Pancreas (tissue), 10 donors: ENCODE measurements at places on chromosomes 13 and 19. TPM values are rescaled to one million over a fixed set of nuclear protein-coding genes. Genes with fewer than 3 reads are reported as not detected.
A peak's percentile ranks its signal among the peaks of the same experiment; 100 is the strongest.

Gene DYRK1B
- total RNA-seq, result 7.3 TPM

DNA sequence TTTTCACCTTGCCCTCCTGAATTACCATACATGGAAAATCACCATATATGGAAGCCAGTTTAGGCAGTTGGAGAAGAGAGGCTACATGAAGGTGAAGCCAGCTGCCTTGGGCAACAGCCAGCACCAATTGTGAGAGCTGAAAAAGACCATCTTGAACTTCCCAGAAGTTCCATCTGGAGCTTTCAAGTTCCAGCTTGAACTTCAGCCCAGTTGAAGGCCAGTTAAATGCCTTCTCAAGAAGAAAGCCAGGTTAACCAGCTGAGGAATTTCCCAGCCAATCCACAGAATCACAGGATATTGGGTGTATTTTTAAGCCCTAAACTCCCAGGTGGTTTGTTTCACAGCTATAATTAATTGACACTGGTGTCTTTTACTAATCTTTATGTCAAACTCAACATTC, 713.6 kb upstream of the MIR17HG start:
- no peak overlapping the region for H3K27ac ChIP-seq
- DNase-seq, result peak; percentile 68
- no peak overlapping the region for H3K4me3 ChIP-seq
- no peaks in the 10 kb centered on the region for H3K36me3 ChIP-seq
- no peaks in the 10 kb centered on the region for H3K27me3 ChIP-seq

Gene SIAH3
- not detected for total RNA-seq

- no peaks in the 10 kb centered on the region for H3K36me3 ChIP-seq
- no peak overlapping the region for H3K4me3 ChIP-seq
- peak; percentile 57 for DNase-seq
Measured at GRCh38 chr13:39612023-39612637, 9.1 kb upstream of the LHFPL6 start.

DNA sequence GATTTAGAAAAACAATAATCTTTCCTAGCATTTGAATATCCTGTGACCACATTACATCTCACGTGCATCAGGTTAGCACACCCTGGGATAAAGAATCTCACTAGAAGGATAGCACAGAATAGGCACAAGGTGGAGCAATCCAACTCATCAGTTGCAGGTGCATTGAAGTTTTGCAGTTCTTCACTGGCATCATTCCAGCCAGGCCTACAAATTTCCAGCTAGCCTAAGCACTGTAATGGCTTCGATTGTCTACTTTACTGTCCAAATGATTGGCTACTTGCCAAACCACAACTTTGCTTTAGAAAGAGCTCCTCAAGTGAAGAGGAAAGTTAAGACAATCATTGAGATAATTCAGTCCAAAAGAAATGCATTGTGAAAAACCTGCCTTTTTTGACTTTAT, 89.5 kb downstream of the SPRY2 start:
- no peak overlapping the region for H3K4me3 ChIP-seq
- H3K27me3 ChIP-seq, result no peaks in the 10 kb centered on the region
- H3K27ac ChIP-seq, result no peak overlapping the region

DNA sequence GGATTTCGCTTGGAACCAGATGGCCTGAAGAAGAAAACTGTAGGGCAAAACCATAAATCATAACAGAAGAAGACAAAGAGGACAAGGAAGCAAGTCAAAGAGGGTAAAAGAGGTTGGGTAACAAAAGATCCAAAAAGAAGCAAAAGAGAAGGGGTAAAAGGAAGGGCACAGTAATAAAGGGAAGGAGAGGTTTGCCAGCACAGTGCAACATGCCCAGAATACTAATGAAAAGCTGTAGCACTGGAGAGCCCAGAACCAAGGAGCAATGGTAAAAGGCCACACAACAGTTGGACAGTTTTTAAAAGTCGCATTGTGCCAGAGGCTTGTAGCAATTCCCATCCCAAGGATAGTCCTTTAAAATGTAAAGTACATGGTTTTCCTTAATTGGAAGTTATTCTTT, 506.6 kb downstream of the PCDH9 start:
- H3K4me1 ChIP-seq, result no peaks in the 10 kb centered on the region
- H3K27me3 ChIP-seq, result no peaks in the 10 kb centered on the region
- no peaks in the 10 kb centered on the region for H3K36me3 ChIP-seq

DNA sequence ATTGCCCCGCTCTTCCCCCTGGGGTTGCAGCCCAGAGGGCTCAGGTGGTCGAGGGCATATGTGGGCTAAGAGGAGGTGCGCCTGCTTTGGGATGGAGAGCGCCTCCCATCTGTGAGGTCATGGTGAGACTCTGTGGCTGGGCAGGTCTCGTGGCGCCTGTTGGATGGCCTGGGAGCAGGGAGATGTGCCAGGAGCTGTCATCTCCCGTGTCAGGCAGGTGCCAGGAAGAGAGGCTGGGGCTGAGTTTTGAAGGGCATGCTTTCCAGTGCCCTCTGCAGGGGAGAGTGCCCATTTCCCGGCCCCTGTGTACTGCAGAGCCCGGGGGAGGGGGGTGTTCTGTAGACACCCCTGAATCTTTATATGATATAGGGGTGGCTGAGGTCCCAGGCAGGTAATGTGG, 2.8 kb downstream of the WTIP start:
- no peak overlapping the region for H3K4me3 ChIP-seq
- no peak overlapping the region for H3K27ac ChIP-seq
- H3K4me1 ChIP-seq, result no peaks in the 10 kb centered on the region
- H3K27me3 ChIP-seq, result no peaks in the 10 kb centered on the region
- H3K36me3 ChIP-seq, result no peaks in the 10 kb centered on the region
- DNase-seq, result no peak

Gene CNN1
- 3.6 TPM for total RNA-seq

- no peaks in the 10 kb centered on the region for H3K27me3 ChIP-seq
- H3K27ac ChIP-seq, result peak overlapping the region; percentile 3
- no peaks in the 10 kb centered on the region for H3K36me3 ChIP-seq
- DNase-seq, result no peak
- peaks cover 9% of the 10 kb centered on the region for H3K4me1 ChIP-seq
Measured at GRCh38 chr19:511101-511851, 4.0 kb downstream of the TPGS1 start.

DNA sequence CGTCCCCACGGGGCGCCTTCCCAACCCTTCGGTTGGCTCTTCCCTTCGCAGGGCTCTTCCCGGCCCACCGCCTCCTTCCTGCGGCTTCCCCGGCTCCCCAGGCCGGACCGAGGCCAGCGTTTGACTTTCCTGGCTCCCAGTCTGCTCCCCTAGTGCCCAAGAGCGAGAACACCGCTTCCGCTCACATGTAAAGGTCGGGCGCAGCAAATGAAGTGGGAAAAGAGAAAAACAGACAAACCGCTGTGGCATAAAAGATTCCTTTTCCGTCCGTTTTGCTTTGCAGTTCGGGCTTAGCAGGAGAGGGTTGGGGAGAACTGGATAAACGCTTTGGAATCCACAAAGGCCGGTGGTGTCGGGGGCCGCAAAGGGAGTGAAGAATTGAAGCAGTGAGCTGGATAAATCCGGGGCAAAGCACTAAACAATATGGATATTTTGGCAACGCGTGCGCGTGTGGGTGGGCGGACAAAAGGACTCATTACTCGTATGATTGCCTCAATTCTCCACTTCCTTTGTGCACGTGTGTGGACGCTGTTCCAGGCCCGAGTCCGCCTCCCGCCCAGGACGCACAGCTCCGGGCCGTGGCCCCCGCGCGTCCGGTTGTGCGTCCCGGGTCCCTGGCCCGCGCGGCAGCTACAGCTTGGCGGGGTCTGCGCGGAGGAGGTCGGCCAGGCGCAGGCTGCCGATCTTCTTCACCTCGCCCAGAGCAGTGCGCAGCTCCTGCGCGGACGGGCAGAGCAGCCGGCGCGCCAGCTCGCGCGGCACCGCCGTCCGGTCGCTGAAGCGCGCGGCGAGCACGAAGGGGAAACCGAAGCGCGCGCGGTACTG, 8.6 kb upstream of the CDX2 start:
- no peak overlapping the region for H3K27ac ChIP-seq
- H3K4me3 ChIP-seq, result no peak overlapping the region
- no peak for DNase-seq
- H3K27me3 ChIP-seq, result no peaks in the 10 kb centered on the region
- H3K4me1 ChIP-seq, result no peaks in the 10 kb centered on the region

DNA sequence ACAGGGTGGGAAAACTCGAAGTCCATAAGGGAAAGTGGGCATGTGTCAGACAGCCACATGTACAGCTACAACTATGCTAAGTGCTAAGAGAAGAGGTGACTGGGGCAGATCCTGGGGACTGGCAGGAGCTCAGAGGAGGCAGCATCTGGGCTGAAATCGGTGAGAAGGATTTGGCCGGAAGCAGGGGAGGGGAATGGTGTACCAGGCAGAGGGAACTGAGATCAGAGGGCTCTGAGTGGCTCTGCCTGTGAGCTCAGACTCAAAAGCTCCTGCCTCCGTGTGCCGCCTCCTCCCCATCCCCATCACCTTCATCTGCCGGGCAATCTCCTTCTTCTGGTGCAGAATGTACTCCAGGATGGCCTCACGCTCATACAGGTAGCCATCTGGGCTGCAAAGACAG, 21.8 kb downstream of the NOSIP start:
- H3K4me1 ChIP-seq, result peaks cover 15% of the 10 kb centered on the region
- DNase-seq, result no peak
- H3K27me3 ChIP-seq, result no peaks in the 10 kb centered on the region
- H3K36me3 ChIP-seq, result no peaks in the 10 kb centered on the region
- no peak overlapping the region for H3K4me3 ChIP-seq

DNA sequence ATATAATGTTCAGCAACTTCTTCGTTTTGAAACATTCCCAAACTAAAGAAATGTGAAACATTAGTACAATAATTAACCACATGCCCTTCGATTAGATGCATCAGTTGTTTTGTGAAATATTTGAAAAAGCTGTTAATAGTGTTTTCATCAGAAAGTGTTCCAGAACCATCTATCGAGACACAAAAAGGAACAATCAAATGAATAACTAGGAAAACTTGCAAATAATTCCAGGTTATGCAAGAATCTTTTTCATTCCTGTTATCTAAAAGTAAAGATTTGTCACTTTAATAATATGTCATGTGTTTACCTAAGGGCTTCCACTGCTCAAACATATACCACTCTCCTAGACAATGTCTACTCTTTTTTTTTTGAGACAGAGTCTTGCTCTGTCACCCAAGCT, 904.2 kb upstream of the MIR17HG start:
- H3K4me1 ChIP-seq, result no peaks in the 10 kb centered on the region
- no peak overlapping the region for H3K4me3 ChIP-seq
- H3K27ac ChIP-seq, result no peak overlapping the region
- H3K36me3 ChIP-seq, result no peaks in the 10 kb centered on the region
- DNase-seq, result no peak

DNA sequence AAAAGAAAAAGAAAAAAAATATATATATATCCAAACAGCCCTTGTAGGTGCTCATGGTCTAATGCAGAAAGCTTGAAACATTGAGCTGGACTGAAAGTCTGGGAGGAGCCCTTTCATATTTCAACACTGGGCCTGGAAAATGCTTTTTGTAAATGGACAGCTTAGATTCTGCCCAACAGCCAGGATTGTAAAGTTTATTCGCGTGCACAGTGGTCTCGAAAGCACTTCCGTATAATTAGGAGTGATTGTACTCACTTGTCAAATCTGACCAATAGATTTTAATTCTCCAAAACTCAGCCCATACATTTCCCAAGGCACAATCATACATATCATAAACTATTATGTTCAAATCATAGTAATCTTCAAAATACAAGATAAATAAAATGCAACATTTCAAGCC, 260.1 kb downstream of the COL4A1 start:
- peaks cover 6% of the 10 kb centered on the region for H3K4me1 ChIP-seq
- H3K27me3 ChIP-seq, result no peaks in the 10 kb centered on the region
- no peak overlapping the region for H3K4me3 ChIP-seq
- no peaks in the 10 kb centered on the region for H3K36me3 ChIP-seq
- no peak overlapping the region for H3K27ac ChIP-seq

Gene CDC42EP5
- total RNA-seq, result 8.2 TPM

Gene SACS
- total RNA-seq, result 5.3 TPM

DNA sequence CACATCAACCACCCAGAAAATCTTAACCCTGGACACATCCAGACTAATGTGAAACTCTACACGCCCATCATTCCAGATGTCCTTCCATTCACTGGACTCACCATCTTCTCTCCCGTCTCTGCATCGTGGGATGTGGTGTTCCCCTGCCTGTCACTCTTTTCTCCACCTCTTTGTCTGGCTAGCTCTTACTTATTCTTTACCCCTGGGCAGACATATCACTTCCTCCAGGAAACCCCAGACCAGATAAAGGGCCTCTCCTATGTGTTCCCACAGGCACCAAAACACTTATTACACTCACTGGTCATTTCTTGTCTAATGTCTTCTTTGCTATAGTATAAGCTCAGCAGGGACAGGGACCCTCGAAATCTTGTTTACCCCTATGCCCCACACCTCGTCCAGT, 109.3 kb upstream of the IPO5 start:
- no peaks in the 10 kb centered on the region for H3K4me1 ChIP-seq
- H3K27me3 ChIP-seq, result no peaks in the 10 kb centered on the region
- H3K4me3 ChIP-seq, result no peak overlapping the region
- DNase-seq, result no peak

DNA sequence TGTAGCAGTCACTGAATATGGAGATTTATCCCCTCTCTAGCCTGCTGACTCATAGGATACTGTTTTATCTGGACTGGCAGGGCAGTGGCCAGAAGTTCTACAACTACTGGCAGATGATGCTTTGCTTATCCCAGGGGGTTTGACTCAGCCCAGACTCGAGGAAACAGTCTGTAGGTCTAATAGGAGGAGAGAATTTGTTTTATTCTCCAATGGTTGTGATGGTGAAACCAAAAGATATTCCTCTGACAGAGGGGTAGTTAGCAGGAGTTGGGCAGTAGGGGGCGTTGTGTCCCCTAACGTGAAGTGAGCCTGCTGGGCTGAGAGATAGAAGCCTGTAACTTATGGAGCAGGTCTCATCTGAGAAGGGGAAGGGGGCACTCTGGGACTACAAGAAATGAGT, 74.9 kb downstream of the WTIP start:
- H3K4me3 ChIP-seq, result no peak overlapping the region
- no peaks in the 10 kb centered on the region for H3K36me3 ChIP-seq
- H3K4me1 ChIP-seq, result no peaks in the 10 kb centered on the region
- peak; percentile 53 for DNase-seq

GRCh38 chr19:2064788-2065524, 13.9 kb upstream of the MKNK2 start:
- H3K36me3 ChIP-seq, result no peaks in the 10 kb centered on the region
- H3K27me3 ChIP-seq, result no peaks in the 10 kb centered on the region
- DNase-seq, result no peak
- H3K4me1 ChIP-seq, result peaks cover 16% of the 10 kb centered on the region
- H3K4me3 ChIP-seq, result no peak overlapping the region

Gene VSTM2B
- total RNA-seq, result not detected

Gene KLK14
- total RNA-seq, result 0.32 TPM

- no peaks in the 10 kb centered on the region for H3K36me3 ChIP-seq
- peak; percentile 78 for DNase-seq
- H3K27me3 ChIP-seq, result no peaks in the 10 kb centered on the region
- no peaks in the 10 kb centered on the region for H3K4me1 ChIP-seq
Measured at GRCh38 chr19:2478756-2479555, 3.0 kb downstream of the GADD45B start.

- peak overlapping the region; percentile 89 for H3K27ac ChIP-seq
- no peaks in the 10 kb centered on the region for H3K27me3 ChIP-seq
- peaks cover 6% of the 10 kb centered on the region for H3K4me1 ChIP-seq
Measured at GRCh38 chr19:18833849-18834643, 2.3 kb downstream of the UPF1 start.
